NCI-H2171 (cell line): ENCODE measurements at places on chromosomes 1 and 21.

- DNase-seq, result no peak
Measured at GRCh38 chr1:167499664-167500101, 18.6 kb downstream of the CD247 start.

DNA sequence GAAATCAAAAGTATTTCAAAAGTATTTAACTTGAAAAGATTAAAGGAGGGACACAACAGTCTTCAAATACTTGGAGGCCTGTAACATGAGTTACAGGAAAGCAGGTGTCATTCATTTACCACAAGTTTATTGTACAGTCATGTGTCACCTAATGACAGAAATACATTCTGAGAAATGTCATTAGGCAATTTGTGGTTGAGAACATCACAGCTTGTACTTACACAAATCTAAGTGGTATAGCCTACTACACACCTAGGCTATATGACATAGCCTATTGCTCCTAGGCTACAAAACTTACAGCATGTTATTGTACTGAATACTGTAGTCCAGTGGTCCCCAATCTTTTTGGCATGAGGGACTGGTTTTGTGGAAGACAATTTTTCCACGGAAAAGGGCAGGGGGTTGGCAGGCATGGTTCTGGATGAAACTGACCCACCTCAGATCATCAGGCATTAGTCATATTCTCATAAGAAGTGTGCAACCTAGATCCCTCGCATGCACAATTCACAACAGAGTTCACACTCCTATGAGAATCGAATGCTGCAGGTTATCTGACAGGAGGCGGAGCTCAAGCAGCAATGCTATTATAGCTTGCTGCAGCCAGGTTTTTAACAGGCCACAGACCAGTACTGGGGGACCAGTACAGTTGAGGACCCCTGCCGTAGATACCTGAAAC is 25.0 kb upstream of the PHTF1 start:
- DNase-seq, result no peak

DNA sequence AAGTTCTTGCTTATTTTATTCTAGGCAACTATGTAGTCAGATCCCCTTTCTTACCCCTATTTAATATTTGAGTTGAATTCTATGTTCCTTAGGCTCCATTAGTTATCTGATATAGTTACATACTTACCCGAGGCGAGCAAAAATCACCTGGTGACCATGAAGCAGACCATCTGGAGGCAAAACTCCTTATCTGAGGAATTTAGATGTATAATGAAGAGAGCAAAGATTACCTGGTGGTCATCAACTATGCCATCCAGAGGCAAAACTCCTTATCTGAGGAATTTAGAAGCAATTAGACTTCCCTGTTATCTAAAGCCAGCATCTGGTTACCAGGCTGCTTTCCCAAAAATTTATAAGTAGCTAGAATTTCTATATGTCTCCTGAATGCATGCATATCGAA is 129.9 kb downstream of the PATJ start:
- DNase-seq, result no peak

GRCh38 chr1:201535046-201535918 is 3.6 kb upstream of the NAV1 start:
- no peak for DNase-seq

DNA sequence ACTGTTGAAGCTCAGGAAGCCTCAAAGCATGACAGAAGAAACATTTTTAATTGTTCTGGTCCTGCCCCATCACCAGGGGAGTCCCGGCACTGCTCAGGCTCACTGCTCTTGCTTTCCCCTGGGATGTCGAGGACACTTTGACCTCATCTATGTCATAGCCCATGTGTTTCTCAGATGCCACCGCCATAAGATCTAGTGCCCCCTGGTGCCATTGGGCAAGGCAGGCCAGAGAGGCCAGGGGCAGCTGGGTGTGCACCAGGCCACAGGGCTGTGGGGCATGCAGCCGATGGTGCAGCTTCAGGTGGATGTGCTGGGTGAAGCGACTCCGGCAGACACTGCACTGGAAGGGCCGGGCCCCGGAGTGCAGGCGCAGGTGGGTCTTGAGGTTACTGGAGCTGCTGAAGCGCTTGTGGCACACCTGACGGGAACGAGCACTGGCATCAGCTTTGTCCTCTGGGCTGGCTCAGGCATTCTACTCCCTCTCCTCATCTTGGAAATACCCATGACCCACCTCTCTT is 7.7 kb upstream of the CRYBG2 start:
- no peak for DNase-seq

DNA sequence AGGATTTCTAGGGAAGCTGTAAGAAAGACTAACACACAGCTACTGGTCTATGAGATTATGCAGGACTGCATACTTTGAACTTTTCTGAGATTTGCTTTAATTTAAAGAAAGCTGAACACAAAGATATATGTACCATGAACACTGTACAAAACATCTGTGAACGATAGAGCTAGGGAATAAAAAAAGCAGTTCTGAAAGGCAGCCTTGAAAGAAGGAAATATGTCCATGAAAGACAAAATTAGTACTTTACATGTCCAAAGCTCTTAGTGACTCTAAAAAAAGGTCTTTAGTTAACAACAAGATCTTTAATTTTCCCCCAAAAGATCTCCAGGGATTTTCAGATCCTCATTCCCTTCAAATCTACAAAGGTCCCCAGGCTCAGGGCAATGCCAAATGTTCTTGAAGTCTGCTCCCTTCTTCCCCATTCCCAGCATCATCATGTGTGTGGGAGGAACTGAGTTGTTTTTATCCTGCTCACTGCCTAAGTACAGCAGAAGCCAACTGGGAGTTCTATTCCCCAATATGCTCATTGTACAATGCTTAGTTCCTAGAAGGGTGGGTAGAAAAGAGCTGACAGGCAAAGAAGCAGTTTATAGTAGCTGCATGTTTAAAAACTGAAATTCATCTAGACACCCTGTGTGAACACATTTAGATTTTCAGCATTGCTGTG is 60.1 kb upstream of the PTCH2 start:
- no peak for DNase-seq

DNA sequence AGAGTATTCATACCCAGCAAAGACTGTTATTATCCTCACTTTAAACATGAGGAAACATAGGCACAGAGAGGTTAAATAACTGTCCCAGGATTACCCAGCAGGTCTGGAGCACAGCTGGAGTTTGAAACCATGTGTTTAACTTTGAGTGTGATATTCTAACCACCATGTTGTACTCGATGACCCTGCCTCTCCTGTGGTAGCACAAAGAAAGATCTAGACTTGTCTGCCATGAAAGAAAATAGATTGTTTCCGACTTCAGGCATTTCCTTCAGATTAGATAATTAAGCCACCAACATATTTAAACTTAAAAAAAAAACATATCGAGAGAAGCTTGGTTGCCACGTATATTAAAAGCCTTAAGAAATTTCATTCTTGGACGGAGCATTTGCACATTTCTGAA is 104.6 kb upstream of the RUNX1 start:
- no peak for DNase-seq

DNA sequence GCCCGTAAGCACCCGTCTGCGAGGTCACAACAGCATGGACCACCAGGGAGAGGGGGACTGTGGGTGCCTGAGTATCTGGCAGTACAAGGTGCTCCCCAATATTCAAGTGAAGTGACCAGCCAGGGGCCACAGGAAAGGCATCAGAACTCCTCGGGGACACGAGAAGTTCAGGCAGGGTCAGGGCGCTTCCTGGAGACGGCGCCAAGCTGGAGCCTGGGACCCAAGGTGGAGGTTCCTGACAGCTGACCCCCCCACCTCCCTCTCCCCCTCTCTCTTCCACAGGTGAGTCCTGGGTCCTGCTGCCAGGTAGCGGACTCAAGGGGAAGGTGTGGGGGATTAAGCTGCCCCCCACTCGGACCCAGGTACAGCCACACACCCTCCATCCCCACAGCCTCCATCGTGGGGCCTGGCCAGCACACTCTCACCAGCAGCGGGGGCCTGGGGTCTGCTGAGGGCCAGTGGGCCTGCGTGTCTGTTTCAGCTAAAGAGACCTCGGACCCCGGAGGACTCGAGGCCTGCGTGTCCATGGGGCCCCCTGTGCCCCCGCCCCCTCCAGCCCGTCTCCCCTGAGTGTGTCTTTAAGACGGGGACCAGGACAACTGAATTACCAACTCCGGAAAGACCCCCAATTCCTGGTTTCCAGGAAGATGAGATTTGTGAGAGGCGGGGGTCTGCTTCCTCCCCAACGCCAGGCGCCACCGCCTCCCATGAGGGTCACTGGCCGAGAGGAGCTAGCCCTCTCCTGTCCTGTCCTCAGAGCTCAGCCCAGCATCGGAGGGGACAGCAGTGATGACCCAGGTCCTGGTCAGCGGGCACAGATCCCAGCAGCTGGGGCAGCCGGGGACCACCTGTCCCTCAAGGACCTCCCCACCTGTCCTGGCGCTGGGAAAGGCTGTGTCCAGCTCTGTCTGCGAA is 6.2 kb downstream of the TNFRSF18 start:
- DNase-seq, result no peak

DNA sequence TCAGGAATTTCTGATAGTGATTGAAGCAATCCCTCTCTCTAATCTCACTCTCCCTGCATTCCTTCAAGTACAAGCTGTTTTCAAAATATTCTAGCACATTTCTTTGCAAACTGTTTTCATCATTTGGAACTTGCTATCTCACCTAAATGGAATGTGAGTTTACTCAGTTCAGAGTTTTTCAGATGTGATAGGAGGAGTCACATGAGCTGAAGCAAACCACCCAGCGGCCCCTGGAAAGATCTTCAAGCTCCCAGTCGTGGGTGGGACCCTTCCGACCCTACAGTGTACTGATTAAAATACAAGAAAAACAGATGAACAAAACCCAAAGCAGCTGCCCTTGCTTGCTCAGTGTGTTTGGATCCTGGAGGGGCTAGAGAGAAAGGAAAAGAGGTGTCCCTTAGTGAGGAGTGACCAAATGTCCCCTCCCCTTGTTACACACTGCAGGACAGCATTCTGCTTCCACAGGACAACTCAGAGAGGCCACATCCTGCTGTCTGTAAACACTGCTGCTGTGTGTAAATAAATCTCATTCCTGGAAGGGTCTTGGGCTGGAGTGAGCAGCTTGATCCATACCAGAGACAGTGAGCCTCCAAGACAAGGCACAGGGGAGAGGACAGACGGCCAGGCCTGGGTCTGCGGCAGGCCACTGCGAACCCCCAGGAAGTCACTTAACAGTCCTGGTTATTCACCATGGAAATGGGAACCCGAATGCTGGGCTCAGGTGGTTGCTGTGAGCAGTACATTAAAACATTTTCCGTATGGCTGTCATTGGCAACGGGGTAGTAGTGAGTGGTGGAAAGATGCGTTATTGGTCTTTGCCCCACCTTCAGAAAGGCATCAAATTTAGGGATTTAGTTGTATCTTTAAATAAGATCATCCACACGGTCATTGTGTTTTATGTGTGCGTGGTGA is 229.2 kb downstream of the RHOU start:
- DNase-seq, result no peak

DNA sequence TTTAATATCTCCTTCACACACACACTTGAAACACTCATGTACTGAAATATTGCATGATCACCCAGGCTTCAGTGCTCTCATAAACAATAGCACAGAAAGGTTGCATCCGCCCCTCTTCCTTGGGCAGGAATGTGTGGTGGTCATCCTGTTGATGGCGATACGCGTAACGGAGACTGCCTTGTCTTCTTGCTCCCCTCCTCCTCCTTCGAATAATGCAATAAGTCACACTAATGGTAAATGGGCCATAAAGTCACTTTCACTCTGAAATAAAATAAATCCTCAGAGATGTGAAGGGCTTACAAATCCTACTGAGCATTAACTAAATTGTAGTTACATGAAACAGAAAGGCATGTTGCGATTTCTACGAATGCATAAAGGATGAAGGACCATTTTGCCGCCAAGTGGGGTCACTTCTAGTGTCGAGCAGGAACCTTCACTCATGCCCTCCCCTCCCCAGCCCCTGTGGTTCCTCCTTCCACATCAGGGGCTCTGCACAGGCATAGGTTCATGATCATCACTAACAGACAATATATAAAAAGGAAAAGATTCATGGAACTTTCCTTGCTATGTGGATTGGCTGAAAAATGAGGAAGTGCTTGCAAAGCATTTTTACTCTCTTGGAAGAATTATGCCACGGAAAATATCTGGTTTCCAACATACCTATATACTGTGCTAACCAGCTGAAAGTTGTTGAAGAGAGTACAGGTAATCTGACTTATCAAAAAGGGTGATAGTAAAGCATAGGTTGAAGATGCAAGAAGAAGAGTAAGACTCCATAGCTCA is 1.2 kb upstream of the PGBD5 start:
- DNase-seq, result no peak

GRCh38 chr1:44720281-44720680 is 10.7 kb downstream of the RNU5D-1 start:
- DNase-seq, result no peak

GRCh38 chr1:9129266-9130041 is 552 bp upstream of the GPR157 start:
- DNase-seq, result peak; percentile 50

DNA sequence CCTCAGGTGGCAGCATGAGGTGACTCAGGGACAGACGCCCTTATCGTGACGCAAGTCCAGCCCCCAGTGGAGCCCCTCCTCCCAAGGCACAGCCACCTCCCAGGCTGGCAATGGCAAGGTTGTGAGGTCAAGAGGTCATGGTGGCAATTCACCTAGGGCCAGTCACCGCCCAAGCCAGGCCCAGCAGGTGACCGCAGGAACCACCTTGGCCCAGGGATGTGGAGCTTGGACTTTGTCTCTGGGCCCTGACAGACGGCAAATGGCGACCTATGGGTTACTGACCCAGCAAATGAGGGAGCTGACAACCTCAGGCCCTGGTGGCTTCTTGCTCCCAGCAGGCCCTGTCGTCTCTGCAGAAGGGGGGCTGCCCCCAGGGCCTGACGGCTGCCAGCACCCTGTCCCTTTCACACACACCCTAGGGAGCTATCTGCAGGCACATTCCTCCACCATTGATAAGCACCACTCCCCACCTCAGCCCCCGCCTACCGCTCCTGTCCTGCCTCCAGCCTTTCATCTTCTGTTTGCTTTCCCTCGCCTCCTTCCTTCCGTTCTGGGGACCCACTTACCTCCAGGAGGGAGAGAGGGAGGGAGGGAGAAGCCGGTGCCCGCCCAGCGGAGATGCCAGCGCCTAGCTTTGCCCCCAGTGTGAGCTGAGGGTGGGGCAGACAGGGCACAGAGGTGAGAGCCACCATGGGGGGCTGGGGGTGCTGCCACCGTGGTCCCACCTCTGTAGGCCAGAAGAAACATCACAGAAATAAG is 12.1 kb downstream of the EPHA2 start:
- DNase-seq, result no peak

DNA sequence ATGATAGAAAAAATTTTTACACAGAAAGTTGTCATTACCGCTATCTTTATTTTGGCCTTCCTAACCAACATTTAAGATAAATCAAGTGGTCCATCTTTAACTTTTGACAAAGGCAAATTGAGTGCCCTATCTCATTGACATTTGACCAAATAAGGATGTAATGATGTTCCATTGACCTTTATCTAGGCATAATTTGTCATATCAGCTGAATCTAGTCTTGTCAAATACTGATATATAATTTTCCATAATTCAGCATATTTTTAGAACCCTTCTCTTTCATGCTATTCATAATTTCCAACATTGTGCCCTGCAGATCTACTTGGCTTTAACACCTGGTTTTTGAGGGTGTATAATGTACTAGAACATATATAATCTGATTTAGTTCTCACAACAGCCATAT is 63.8 kb downstream of the XCL1 start:
- no peak for DNase-seq
